ENCODE measurements at places on chromosomes 16 and 17.
A peak's percentile ranks its signal among the peaks of the same experiment; 100 is the strongest.

GRCh38 chr16:73313950-73314349 lies 266.0 kb upstream of the ZFHX3 start:
- DNase-seq = no peak

- DNase-seq = no peak
These were observed 125.8 kb downstream of the CCDC182 start for GRCh38 chr17:57619061-57619937.

DNA sequence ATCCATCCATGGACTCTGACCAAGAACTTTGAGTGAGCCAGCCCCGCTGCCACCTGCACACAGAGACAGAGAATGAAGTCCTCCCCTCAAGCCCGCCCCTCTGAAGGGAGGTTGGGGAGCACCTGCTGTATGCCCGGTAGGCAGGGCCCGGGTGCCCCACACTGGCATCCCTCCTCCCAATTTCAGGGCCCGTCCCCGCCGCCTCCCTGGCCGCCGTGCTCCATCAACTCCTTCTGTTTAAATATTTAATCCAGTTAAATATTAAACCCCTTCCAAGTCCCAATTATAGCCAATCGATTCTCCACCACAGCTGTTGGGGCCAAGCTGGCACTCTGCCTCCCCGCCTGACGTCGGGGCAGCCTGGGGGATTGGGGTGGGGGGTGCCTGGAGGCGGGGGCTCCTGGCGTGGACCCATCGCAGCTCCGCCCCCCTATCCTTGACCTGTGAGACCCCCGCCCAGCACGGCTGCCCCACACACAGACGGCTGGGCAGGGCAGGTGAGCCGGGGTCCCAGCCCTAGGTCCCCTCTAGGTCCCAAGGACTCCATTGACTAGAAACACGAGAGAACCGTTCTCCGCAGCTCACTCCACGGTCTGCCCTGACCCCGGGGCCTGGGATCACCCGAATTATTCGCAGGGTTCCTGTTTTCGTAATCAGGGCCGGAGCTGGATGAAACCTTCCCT lies 18.0 kb upstream of the CACNA1H start:
- no peak for DNase-seq

DNA sequence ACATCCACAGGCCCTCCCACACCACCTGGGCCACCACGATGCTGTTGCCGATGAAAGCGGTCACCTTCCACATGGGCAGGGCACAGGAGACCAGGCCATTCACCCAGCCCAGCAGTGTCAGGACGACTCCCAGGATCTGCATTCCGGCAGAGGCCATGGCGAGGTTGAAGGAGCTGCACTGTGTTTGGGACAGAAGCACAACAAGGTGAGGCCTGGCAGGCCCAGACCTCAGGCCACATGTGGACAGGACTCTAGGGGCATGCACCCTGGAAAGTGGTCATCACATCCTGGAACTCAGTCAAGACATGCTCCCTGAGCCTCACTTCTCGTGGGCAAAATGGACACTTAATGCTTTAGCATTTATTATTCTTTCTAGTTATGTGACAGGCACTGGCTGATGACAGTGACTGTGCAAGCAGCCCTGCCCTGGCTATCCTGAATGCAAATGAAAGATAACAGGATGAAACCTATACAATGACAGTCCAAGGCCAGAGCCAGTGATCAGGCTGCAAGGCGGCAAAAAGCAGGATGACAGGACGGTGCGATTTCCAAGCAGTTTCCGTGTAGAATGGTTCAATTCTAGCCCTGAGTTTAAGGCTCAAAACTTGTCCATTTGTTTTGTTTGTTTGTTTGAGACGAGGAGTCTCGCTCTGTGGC lies 2.0 kb downstream of the CLDN6 start:
- no peak for DNase-seq

GRCh38 chr17:37292429-37293139 lies 83.2 kb upstream of the C17orf78 start:
- DNase-seq = no peak

GRCh38 chr17:50848039-50848438 lies 12.7 kb downstream of the WFIKKN2 start:
- DNase-seq = no peak

- no peak for DNase-seq
These were observed 62.3 kb downstream of the TMEM100 start for GRCh38 chr17:55660178-55660886.

GRCh38 chr16:80602894-80603293 lies 62.1 kb downstream of the DYNLRB2 start:
- DNase-seq = no peak

DNA sequence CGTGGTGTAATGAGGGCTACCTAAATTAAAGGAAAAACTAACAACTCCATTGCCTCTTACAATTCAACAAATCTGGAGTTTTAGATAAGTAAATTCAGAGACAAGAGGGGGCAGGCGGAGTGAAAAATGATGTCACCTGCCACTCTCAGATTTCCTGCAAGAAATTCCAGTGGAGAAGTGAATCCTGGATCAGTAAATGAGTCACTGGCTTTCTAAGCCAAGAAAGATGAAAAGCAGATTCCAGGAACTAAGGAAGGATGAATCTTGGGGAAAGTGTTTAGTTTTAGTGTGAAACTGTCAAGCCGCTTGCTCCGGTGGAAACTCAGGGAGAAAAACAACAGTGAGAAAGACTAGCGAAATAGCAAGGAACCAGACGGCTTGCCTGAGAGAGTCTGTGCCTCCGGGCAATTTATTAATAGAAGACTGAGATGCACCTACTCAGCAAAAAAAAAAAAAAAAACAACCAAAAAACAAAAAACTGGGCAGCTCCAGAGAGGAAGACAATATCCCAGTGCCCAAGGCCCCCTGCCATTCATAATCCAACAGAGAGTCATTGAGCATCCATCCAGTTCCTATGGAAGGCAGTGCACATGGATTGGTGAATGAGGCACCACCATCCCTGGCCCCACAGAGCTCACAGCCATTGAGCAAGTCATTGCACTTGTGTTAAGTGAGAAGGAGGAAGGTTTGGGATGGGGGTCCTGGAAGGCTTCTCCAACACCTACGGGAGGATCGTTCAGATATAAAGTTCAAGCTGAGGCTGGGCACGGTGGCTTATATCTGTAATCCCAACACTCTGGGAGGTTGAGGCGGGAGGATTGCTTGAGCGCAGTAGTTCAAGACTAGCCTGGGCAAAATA lies 12.1 kb upstream of the RIPOR1 start:
- DNase-seq = no peak

- no peak for DNase-seq
These were observed 255.8 kb downstream of the CDH11 start for GRCh38 chr16:64866021-64866420.

GRCh38 chr16:83953796-83954576 lies 946 bp downstream of the OSGIN1 start:
- peak; percentile 50 for DNase-seq

- no peak for DNase-seq
These were observed 211.9 kb downstream of the PRKCA start for GRCh38 chr17:66514227-66514806.

GRCh38 chr17:77245162-77245926 lies 104.6 kb downstream of the SEC14L1 start:
- no peak for DNase-seq

DNA sequence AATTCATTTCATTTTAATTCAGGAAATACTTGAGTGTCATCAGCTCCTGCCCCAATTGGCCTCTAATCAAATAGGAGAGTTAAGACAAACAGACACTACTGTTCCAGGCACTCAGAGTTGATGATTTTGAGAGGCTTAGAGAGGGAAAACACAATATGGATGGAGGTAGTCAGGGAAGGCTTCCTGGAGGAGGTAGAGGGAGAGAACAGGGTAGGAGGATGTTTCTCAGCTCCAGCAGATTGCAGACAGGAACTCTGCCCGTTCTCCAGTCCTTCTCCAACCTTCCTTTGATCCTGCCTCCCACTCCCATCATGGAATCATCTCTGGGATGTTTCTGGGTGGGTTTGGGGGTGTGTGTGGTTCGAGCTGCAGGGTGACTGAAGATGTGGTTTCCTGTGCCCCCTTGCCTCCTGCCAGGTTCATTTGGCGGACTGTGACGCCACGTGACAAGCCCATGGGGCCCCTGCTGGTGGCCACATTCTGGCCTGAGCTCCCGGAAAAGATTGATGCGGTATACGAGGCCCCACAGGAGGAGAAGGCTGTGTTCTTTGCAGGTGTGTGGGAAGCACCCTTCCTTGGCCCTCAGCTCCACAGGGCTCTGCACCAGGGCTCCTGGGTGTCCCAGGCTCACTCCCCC lies 12.2 kb upstream of the LPCAT2 start:
- no peak for DNase-seq

- DNase-seq = no peak
These were observed 103.4 kb downstream of the CDC27 start for GRCh38 chr17:47085736-47086135.

DNA sequence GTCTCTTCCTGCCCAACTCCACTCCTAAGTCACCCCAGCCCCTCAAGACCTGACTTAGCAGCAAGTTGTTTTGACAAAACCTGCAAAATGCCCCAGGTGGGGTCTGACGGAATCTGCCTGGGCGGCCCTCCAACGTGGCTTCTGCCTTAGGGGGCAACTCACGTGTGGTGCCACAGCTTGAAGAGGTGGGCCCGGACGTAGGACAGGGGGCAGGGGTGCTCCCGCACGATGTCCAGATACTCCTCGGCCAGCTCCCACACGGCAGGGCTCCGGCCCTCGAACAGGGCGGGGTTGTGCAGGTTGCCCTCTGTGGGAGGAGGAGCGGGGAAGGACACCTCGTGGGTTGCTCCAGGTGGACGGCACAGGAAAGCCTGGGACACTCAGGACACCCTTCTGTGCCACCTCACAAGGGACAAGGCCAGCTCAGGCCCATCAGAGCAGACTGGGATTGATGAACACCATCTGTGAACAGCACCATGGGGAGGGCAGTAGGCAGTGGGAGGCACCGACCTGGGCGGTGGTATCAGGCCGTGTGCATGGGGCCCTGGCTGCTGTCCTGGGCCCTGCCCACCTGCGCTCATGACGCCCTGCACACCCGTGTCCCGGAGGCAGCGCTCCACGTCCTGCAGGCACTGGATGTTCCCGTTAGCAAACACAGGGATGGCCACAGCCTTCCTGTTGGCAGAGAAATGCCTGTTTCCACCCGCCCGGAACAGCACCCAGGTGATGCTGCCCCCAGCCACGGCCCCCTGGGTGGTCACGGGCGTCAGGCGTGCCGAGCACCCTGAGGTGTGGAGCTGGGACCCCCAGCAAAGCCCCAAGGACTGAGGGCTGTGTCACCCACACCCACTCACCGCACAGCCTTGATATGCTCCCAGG lies 4.3 kb downstream of the DUS1L start:
- no peak for DNase-seq

GRCh38 chr17:1830288-1830687 lies 483 bp downstream of the RPA1 start:
- peak; percentile 29 for DNase-seq

DNA sequence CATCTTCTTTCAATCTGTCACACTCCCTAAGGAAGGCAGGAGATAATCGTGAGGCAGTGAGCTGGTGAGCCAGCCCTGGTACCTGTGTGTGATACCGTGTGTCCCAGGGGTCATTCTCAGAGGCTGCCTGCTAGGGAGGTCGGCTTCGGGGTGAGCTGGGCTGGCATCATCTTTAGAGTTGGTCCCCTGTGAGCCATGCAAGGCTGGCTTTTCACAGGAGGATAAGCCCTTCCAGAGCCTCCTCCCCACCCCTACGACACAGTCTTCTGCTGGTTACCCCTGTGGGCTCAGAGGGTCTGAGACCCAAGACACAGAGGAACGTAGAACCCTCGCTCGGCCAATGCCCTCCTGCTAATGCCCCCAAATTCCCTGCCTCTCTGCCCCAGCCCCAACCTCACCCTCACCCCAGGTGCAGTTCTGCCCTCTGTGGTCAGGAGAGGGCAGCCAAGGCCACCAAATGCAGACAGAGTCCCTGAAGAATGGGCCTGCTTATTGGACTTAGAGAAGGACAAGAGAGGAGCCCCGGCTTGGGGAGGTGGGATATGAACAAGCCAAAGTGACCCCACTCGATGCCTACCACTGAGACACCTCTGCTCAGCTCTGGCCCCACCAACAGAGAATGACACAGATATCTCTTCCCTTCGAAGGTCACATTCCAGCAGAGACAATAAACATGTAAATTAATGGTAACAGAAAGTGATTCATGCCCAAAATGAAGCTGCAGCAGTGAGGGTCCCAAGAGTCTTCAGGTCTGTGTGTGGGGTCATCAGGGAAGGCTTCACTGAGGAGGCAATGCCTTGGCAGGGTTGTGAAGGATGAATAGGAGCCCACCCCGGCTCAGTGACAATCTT lies 80.8 kb upstream of the CCL1 start:
- no peak for DNase-seq

Data from colonic mucosa (tissue), 4 donors.